Cardiac fibroblast (primary cell): ENCODE measurements at places on chromosomes 3 and 15.
A peak's percentile ranks its signal among the peaks of the same experiment; 100 is the strongest.

GRCh38 chr3:53974324-53974723 lies 82.7 kb upstream of the SELENOK start:
- peak; percentile 17 for DNase-seq

DNA sequence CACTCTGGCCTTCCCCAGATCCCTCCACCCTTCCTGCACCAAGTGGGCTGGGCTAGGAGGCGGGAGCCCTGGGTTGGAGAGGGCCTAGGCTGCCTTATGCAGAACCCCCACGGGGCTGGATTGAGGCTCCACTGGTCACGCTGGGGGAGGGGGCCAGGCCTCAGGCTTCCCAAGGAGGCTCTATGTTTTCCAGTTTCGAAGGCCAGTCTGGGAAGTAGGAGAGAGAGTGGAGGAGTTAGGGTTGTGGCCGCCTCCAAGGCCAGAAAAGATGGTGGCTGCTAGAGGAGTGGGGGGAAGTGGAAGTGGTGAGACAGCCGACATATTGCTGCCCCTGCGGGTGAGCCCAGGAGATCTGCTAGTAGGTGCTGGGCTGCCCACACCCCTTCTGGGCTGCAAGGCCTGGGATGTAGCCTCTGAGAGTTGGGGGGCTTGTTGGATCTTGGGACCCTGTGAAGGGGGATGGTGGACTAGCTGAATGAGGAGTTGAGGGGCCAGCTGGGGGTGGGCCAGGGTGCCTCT lies 1.2 kb downstream of the GNAI2 start:
- peak; percentile 70 for DNase-seq

GRCh38 chr3:189188466-189188865 lies 16.7 kb downstream of the TPRG1 start:
- peak; percentile 64 for DNase-seq

- peak; percentile 45 for DNase-seq
These were observed at the start of gene PLXNB1 for GRCh38 chr3:48429960-48430707. Gene PLXNB1 (minus strand): TSS chr3:48430086. CDS start chr3:48424611, 5,475 bp downstream.

DNA sequence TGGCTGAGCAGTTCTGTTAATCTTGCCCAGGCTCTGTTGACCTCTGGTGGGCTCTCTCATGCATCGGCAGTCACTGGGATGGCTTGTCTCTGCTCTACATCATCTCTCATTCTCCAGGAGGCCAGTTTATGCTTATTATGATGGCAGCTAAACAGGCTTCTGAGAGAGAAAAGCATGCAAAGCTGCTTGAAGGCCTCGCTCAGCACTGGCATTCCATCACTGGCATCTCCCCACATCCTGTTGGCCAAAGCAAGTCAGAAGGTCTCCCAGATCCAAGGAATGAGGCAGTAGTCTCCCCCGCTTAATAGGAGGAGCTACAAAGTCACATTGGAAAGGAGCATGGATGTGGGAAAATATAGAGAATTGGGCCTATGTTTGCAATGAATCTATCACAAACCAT lies 212.6 kb downstream of the ZNF621 start:
- no peak for DNase-seq

- DNase-seq: no peak
These were observed 184.2 kb downstream of the NR2F2 start for GRCh38 chr15:96514607-96515285.

DNA sequence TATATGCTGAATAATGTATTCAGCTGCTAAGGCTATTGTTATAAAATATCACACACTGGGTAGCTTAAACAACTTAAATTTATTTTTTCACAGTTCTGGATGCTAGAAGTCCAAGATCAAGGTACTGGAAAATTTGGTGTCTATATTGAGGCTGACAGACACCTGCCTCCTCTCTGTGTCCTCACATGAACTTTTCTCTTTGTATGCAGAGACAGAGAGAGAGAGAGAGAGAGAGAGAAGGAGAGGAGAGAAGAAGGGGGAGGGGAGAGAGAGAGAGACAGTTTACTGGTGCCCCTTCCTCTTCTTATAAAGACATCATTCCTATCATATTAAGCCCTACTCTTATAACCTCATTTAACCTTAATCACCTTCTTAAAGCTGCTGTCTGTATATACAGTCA lies 320.1 kb upstream of the THBS1 start:
- DNase-seq: no peak

DNA sequence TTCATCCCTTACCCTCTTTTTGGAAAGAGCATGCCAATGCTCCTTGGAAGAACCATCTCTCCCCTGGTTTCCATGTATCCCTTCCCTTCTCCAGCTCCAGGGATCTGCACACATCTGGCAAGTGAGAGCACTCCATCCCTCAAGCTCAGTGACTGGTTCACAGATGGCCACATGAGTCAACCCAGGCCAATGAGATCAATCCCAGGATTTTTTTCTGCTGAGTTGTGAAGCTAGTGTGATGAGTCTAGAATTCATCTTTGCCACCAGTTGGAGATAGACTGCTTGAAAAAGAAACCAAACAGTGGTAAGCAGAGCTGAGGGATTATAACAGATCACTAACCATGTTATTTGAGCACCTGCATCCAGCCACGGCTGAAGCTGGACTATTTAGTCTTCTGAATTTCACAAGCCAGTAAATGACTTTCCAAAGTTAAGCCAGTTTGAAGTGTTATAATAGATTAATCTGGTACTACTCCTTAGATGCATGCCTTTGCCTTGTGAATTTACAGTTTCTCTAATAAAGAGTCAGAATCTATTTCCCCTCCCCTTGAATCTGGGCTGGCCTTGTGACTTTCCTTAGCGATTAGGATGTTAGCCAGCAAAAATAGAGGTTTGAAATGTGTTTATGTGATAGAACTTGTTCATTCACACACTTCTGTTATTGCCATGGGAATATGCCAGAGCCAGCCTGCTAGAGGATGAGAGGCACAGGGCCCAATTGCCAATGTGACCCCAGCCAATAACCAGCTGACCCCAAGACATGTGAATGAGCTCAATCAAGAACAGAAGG lies 159.8 kb downstream of the WNT5A start:
- peak; percentile 59 for DNase-seq

GRCh38 chr3:165748094-165748493 lies 89.1 kb downstream of the BCHE start:
- DNase-seq: no peak

DNA sequence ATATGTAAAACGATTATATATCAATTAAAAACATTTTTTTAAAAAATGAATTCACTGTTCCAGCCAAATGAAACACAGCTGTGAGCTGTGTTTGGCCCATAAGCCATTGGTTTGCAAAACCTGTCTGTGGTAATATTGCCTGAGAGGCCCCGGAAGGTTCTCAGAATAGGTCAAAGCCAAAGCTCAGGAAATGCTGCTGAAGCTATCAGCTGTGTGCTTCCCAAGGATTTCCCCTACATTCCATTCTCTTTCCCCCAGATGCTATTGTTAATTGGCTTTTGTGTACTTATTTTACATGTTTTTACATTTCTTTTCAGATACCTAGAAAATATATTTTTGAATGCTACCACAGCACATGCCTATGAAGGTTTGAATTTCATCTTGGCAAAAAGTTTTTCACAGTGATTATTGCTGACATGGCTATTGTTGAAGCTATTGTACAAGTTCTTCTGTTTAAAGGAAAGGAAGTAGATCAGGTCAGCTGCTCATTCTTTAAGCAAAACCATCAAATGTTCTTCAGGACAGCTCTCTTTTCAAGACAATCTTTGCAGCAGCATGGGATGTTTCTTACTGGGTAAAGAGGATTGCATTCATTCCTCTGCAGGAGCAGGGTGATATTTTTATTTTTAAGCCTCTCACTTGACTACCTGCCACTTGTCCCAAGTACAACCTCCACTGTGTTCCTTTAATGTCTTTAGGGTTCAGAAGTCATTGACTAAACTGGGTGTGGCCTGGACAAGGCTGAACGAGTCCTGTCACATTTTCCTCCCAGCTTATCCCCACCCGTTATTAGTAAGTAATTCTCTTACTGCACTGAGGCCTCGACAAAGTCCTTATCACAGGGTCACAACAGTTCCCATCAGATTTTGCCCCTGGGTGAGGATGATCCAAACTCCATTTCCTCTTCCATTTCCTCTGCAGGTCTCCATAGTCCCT lies 26.3 kb upstream of the BNC1 start:
- DNase-seq: peak; percentile 63

- DNase-seq: no peak
These were observed 4.2 kb downstream of the CCDC71 start for GRCh38 chr3:49161808-49162530.

DNA sequence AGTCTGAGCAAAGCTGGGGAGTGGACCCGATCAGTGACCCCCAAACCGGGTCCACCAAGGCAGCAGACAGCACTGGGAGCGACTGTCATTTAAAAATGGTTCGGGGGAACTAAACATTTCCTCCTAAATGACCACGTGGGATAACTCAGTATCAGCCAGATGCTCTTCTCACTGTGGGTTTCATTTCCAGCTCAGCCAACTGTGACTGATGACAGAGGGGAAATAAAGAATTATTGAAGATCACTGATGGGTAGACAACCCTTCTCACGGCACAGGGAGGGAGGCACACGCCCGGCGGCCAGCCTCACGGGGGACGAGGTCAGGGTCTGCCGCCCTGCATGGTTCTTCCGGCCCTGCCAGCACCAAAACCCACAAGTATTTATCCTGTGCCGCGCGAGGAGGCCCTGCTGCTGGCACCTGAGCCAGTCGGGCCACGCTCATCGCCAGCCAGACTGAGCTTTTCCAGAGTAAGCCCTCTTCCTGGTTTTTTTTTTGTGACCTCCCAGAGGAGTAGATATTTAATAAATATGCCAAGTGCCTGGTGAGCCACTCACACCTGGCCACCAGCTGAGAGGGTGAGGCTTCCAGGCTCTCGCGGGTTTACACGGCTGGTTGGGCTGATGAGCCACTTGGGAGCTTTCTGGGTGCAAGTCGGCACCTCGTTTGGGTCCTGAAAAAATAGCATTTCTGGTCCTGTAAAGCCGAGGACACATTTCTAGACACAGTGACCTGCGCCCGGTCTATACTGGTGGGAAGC lies 6.2 kb downstream of the MELTF start:
- DNase-seq: no peak

DNA sequence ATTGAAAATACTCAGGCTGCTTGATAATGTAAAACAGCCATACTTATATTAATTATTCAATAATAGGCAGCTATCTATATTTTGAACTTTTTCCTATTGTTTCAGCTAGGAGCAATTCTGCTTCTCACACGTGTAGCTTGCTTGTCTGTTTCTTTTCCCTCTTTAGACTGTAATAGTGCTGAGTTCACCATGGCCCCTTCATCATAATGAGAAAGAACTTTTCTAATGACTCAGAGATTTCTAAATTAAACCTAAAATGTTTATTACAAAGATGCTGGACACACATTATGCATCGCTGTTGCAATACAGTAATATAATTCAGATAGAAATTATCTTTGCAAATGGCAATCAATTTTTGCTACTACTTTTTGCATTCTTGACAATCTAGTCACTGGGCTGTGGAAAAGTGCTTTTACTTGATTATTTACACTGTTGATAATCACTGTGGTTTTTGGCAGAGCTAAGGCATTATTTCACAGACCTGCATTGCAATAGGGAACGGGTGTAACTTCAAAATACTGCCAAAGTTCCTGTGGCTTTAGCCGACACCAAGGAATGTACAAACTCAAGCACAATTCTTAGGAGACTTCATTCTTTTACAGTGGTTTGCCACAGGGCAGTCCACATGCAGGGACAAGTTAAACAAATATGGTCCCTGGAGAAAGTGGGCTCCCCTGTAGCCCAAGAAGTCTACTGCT lies 281.0 kb upstream of the TBL1XR1 start:
- peak; percentile 100 for DNase-seq

DNA sequence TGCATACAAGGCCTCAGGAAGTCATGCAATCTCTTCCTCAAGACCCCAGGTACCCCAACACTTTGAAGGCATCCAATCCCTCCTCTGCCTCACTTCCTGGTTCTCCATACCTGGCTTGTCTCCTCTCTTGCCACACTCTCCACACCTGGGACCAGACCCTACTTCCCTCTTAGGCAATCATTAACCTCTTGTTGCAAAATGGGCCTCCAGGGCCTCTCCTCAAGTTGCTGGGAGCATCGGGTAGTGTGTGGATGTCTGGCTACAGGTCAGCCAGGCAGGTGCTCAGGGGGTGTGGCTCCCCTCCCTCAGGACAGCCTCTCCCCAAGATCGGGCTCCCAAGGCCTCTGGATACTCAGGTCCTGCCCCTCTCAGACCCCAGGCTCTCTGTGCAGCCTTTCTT lies 8.6 kb downstream of the PLA2G4E start:
- DNase-seq: no peak

DNA sequence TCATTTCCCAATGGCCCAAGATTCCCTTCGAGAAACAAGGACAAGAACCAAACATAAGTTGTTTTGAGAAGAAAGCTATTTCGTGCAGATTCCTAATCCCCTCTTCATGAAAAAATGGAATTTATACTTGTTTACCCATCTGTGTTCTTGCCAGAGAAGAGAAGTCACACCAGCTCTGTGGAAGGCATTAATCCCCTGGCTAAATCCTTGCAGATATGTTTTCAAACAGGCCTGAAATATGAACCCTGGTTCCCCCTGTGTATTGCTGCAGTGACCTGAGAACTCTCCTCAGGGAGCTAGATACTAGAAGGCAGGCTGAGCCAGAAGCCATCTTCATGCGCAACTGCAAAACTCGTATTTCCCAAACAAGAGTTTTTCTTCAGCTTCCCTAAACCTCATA lies 337.7 kb downstream of the NEK10 start:
- no peak for DNase-seq

DNA sequence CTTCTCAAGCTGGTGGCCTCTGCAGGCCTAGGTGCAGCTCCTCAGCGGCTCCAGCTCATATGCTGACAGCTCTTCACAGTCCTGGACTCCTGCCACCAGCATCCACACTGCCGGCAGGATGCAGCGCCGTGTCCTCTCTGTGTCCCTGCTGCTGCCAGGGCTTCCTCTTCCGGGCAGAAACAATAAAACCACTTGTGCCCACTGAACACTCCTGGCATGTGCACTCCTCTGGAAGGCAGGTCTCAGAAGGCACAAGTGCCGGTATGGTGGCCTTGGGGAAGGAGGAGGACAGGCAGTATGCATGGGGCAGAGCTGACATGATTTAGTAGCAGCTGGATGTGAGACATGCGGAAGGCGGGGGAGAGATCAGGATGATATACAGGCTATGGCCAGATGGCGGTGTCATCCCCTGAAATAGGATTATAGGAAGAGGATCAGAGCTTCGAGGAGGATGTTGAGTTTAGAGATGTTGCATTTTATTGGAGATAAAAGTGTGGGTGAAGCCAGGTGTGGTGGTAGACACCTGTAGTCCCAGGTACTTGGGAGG lies 7.5 kb upstream of the MAN2A2 start:
- DNase-seq: no peak

GRCh38 chr3:30598668-30599545 lies 7.5 kb upstream of the TGFBR2 start:
- DNase-seq: no peak

- DNase-seq: no peak
These were observed 52.1 kb downstream of the SACM1L start for GRCh38 chr3:45741247-45741646.

DNA sequence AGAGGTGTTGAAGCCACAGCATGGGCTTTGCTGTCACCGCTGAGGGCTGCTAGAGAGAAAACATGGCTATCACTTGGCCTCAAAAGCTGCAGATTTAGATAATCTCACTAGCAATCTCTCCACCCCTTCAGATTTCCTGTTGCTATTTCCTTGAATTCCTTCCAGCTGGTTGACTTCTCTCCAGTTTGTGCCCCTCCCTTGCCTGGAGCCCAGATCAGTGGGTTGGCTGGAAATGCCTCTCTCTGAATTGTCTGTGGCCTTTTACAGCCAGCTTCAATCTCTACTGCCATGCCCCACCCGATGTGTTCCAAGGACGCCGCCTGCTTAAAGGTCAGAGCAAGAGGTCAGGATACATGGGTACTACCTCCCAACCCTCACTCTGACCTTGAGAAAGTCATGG lies 294.1 kb downstream of the NTRK3 start:
- DNase-seq: no peak
